T-helper 17 cell (primary cell): ENCODE measurements at places on chromosomes 2 and 18. TPM values are rescaled to one million over a fixed set of nuclear protein-coding genes. Genes with fewer than 3 reads are reported as not detected.

CDH20 gene
- total RNA-seq = 0.21 TPM

UGT1A1 gene
- not detected for total RNA-seq

TCF7L1 gene
- 0.12 TPM for total RNA-seq

TXNDC2 gene
- total RNA-seq = not detected

GALNT14 gene
- total RNA-seq = not detected
